ENCODE measurements at places on chromosomes 4 and X.

DNA sequence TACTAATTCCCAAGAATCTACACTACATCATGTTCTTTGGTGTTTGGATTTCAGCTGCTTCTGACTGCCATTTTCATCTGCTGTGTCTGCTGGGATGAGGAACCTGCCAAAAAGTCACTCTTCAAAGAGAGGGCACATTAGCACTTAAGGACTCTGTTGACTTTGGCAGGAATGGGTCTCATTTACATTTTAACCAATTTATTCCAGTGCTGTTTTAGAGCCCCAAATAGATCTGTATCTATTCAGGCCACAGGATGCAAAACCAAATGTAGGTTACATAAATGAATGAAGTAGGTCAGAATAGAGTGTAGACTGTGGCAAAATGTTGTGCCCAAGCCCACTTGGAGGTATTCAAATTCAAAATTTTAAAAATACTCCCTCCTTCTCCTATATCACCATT is 14.4 kb downstream of the TXK start:
- no peak for DNase-seq

DNA sequence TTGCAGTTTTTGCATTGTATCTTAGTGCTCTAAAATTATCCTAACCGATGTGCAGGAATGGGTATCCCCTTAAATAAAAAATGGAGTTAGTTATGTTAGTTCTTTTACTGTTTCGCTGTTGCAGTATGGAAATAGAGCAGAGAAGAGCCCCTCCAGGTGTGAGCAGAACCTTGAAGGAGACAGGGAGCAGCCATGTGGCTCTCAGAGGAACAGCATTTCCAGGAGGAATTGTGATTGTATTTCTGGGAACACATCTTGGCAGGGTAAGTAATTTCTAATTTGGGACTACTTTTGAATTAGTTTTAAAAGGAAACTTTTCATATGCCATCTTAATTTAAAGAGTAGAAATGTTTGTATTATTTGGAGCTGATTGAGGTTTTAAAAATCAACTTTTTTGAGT is 5.3 kb upstream of the CCDC158 start:
- DNase-seq: no peak

GRCh38 chr4:15784959-15785634 is 7.0 kb downstream of the CD38 start:
- no peak for DNase-seq

- DNase-seq: no peak
These were observed 339.6 kb upstream of the PCDH10 start for GRCh38 chr4:132809298-132810032.

DNA sequence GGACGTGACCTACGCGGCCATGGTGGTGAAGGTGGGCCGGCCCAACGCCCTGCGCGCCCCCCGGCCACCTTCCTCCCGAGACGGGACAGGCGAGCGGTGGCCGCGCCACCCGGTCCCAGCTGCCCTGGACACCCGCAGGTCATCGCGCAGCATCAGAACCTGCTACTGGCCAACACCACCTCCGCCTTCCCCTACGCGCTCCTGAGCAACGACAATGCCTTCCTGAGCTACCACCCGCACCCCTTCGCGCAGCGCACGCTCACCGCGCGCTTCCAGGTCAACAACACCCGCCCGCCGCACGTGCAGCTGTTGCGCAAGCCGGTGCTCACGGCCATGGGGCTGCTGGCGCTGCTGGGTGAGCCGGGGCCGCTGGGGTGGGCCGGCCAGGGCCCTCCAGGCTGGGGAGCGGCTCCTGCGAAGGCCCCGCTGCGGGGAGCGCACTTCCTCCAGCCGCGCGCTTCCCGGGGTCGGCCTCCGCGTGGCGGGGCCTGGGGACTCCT is 9.0 kb upstream of the SLC26A1 start:
- DNase-seq: no peak

DNA sequence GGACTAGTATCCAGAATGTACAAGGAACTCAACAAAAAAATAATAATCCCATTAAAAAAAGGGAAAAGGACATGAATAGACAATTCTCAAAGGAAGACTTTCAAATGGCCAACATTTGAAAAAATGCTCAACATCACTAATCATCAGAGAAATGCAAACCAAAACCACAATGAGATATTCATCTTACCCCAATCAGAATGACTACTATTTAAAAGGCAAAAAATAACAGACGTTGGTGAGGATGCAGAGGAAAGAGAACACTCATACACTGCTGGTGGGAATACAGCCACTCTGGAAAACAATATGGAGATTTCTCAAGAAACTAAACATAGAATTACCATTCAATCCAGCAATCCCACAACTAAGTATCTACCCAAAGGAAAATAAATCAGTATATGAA is 133.1 kb downstream of the KDR start:
- DNase-seq: no peak

- no peak for DNase-seq
These were observed 33.7 kb downstream of the METAP1 start for GRCh38 chr4:99029018-99029735.

GRCh38 chr4:81550388-81550859 is 78.7 kb upstream of the RASGEF1B start:
- DNase-seq: no peak

GRCh38 chr4:89290727-89291516 is 16.7 kb downstream of the GPRIN3 start:
- DNase-seq: no peak

- no peak for DNase-seq
These were observed 137.5 kb downstream of the CPE start for GRCh38 chr4:165516281-165516833.

GRCh38 chr4:184968366-184968765 is 49.9 kb upstream of the HELT start:
- no peak for DNase-seq

DNA sequence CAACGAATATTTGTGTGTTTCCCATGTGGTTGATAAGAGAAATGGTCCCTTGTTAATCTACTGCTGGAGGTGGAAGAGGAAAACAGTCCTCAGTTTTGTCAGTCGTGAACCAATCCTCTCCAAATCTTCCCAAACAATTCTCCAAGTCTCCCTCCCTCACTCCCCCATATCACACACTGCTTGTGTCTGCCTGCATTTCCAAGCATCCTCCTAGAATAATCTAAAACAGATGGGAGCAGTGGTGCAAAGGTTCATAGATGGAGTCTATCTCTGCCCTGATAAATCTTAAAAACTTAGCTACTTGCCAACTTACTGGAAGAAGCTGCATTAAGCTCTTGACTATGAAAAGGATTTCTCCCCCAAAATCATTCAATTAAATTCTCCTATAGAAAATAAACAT is 43.7 kb upstream of the SH3KBP1 start:
- DNase-seq: no peak

- no peak for DNase-seq
These were observed 82.0 kb upstream of the PITX2 start for GRCh38 chr4:110704748-110705439.

- no peak for DNase-seq
These were observed 251.7 kb upstream of the MAD2L1 start for GRCh38 chr4:120318196-120318846.

DNA sequence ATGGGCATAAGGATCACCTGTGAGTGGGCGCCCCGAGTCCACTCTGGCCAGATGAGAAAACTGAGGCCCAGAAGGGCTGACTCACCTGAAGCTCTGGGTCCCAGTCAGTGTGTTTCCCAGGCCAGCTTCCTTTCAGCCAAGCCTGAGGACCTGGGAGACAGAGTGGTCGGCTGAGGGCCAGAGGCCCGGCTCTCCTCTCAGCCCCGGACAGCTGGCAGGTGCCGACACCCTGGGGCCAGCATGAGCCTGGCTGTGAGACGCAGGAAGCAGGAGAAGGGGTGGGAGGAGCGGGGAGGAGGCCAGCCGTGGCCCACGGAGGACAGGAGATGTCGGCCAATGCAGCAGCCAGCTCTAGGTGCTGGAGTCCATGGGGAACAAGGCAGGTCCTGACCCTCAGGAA is 28.9 kb downstream of the ATP2B3 start:
- no peak for DNase-seq

- no peak for DNase-seq
These were observed 42.2 kb downstream of the SH2D1A start for GRCh38 chrX:124388562-124388961.

GRCh38 chr4:118927974-118928373 is 39.3 kb downstream of the SYNPO2 start:
- no peak for DNase-seq

DNA sequence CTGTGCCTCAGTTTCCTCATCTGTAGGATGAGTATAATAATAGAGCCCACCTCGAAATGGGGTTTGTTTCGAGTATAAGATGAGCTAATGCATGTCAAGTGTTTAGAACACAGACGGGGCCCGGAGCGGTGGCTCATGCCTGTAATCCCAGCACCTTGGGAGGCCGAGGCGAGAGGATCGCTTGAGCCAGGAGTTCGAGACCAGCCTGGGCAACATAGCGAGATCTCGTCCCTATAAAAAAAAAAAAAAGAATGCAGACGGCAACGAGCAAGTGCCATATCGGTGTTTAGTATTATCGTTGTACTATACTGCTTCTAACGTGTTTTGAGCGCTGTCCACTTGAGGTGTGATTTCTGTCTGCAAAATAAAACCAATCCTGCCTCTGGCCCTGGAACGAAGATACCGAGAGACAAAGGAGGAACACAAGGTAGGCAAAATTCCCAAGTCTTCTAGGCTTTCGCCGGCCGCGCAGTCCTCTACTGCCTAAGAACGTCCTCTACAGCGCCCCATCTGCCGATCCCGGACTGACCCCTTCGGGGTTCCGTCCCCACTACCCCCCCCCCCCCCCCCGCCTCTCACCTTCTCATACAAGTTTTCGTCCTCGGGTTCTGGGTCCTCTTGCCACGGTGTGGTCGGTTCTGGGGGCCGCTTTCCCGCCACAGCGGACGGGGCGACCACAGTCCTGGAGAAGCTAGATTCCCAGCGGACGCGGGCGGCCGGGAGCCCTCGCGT is 442 bp downstream of the NDUFB11 start:
- DNase-seq: no peak

GRCh38 chr4:128468123-128468989 is 180.7 kb upstream of the PGRMC2 start:
- no peak for DNase-seq

DNA sequence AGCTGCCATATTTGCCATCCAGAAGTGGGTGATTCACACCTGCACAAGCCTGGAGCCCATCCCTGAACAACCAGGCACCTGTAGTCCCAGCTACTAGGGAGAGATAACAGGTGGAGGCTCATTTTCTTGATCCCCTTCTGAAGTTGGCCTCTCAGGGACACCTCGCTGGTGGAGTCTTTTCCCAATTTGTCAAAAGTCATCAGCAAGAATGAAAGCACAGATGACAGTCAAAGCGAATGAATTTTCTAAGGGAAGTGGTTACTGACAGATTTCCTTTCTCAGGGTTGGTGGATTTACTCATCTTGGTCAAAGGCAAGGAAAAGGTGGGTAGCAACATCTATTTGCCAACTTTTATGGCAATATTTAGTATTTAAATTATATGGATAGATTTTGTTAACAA is 36.5 kb downstream of the FGFBP1 start:
- DNase-seq: no peak

DNA sequence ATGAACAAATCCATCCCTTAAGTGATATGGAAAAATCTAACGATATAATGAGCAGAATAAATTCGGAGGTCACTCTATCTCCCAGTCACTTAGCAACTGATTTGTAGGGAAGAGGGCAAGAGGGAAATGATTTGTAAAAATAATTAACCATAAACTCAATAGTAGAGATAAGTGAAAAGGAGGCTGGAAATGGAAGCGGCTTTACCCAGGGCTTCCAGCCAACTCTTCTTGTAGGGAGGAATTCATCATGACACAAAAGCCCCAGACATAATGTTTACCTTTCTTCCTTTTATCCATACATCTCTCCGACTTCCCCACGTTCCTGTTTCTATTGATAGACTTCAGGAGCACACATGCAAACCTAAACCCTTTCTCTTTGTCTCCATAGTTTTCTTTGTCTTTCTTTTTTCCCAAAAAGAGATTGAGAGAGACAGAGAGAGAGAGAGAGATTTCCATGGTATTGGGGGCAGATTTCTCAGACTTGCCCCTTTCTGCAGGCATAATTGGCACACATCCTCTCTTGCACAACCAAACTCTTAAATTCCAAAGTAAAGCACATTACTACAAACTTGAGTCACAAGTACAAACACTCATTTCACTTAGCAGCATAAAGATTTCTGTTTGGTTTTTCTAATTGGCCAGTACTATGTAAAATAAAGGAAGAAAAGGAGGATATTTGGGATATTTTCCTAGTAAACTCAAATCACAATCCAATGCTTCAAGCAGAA is 140.9 kb downstream of the MAPK10 start:
- DNase-seq: no peak

DNA sequence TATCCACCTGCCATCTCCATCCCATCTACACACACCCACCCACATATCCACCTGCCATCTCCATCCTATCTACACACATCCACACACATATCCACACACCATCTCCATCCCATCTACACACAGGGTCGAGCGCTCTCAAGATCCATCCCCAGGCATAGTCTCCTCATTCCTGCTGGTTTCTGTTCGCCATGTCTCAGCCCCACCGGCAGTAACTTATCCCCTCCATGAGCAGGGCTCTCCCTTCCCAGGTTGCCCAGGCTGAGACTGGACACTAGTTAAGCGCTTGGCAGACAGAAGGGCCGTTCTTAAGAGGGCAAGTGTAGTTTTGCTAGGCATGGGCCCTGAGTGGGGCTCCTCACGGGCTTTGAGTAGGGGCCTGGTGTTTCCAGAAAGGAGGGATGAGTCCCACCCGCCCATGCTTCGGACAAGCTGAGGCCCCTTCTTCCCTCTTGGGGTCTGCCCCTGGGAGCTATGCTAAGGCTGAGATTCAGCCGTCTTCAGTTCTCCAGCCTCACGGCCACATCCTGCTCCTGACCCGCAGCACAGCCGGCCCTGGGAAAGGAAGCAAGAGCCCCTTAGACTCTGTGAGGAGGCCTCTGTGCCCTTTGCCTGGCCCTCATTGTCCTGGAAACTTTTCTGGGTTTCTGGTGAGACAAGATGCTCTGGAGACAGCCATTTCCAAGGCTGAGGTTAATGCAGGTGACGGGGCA is 20.4 kb downstream of the TMEM271 start:
- DNase-seq: no peak

DNA sequence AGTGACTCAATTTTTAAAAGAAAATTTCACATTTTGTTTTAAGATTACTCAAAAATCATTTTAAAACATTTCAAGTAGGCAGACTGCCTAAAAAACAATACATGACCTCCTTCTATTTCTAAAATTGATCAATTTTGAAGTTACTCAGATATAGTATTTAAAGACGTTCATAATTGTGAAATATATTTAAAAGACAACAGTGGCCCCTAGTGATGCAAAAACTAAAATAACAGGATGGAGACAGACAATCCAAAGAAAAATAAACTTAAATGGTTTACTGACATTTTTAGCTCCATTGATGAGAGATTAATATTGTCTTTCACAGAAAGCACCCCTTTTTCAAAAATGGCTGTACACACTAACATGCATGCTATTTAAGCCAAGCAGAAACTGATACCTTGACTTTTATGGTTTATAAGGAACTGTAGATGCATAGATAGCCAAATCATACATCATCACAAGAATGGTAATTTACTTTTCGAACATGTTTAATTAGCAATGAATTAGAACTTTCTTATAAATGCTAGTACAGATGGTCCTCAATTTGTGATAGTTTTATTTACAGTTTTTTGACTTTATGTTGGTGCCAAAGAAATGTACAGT is 69.8 kb upstream of the FAT4 start:
- DNase-seq: no peak

GRCh38 chr4:101670897-101671296 is 119.6 kb upstream of the BANK1 start:
- no peak for DNase-seq

Measured in HS-27A (cell line).